ENCODE measurements at places on chromosomes 5 and 9.

DNA sequence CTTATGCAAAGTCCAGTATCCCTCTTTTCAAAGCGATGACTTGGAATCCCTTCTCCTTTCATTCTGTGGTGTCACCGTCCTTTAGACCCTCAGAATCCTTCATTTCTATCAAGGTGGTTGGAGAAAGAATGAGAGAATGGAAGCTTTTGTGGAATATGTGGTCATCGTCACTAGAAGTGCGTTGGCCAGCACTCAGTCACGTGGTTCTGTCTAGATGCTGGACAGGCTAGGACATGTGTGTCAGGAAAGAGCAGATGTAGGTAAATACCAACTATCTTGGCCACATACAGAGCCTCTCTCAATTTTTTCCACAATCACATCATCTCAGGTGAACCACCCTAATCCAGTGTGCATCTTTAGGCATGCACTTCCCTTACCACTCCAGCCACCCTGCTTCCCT, 206.0 kb downstream of the ARRDC3 start:
- no peak for DNase-seq

- DNase-seq, result no peak
Measured at GRCh38 chr5:138724470-138725146, 28.6 kb upstream of the CTNNA1 start.

DNA sequence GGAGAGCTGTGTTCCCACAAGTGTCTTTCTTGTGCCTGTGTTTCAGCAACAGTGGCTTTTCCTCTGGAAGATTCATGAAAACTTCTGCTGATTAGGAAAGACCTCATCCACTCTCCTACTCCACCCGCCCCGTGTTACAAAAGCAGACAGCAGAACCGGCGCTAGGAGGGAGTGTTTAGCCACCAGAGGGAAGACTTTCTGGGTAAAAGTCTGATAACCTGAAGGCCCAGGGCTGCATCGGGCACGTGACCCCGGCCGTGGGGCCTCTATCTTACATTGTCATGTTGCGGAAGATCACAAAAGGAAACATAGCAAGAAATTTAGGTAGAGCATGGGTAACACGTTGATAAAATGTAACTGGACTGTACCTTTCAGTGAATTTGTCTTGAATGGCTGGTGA, 32.0 kb upstream of the DMRT2 start:
- peak; percentile 9 for DNase-seq

DNA sequence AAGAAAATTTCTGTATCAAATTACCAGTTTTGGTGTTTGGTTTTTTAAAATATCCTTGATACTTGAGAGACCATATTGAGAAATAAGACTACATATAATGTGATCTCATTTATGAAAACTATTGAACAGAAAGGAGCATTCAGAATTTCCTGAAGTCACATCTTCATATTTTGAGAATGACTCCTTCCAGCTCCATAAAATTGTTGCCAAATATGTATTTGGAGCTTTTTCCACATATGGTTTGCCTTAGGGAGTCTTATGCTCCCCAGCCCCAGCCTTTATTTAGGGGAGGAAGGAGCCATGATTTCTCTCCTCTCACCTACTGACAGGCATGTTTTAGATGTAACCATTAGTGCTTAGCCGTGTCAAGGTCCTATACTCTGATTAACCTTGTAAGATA, 51.1 kb downstream of the GCNT1 start:
- DNase-seq, result no peak

DNA sequence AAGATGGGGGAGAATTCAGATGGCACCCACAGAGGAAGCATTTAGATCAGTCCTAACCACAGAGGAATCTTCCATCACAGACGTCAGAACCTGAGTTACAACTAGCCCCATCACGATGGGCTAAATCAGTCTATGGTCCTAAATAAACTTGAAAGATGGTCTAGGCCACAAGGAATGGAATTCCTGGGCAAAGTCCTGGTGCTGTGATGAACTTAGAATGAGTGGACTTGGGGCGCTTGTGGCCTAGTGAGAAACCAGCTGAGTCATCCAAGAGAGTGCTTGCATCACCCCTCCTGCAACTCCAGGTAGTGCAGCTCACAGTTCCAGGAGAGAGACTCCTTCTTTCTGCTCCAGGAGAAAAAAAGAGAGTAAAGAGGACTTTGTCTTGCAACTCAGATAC, 722.9 kb upstream of the RGMB start:
- no peak for DNase-seq

DNA sequence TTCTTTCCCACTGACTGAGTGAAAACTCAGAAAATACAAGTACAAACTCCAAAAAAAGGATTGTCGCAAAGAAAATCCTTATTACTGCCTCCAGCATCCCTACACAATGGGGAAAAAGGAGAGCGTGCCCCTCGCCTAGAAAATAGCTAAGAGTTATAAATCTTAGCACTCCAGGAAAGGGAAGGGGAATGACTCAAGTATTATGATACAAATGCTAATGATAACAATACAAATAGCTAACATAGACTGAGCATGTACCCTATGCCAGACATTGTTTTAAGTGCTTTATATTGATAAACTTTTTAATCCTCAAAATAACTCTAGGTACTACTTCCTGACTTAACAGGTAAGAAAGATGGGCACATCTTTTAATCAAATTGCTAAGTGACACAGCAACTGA, 70.8 kb upstream of the VCAN start:
- no peak for DNase-seq

- no peak for DNase-seq
Measured at GRCh38 chr5:36826694-36827093, 49.9 kb upstream of the NIPBL start.

DNA sequence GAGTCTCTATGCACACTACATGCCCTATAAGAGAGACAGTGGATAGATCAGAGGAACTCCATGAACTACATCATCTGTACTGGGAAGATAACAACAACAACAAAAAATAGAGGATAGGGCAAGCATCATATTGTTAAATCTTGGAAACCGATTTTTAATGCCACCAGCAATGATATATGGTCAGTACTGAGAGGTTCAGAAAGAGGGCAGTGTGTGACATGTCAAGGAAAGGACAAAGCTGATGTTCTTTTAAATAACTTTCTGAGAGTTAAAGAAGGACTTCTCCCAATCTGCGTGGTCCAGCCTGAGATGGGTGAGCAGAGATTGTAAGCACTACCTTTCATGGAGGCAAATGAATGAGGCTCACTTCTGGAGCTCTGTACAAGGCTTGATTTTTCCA, 62.0 kb upstream of the PHF24 start:
- no peak for DNase-seq

- no peak for DNase-seq
Measured at GRCh38 chr9:133029994-133030316, 842 bp upstream of the GTF3C5 start.

- peak; percentile 35 for DNase-seq
Measured at GRCh38 chr9:76571743-76572146, 112.8 kb downstream of the GCNT1 start.

GRCh38 chr9:98375138-98375726, 119.8 kb upstream of the TBC1D2 start:
- no peak for DNase-seq

DNA sequence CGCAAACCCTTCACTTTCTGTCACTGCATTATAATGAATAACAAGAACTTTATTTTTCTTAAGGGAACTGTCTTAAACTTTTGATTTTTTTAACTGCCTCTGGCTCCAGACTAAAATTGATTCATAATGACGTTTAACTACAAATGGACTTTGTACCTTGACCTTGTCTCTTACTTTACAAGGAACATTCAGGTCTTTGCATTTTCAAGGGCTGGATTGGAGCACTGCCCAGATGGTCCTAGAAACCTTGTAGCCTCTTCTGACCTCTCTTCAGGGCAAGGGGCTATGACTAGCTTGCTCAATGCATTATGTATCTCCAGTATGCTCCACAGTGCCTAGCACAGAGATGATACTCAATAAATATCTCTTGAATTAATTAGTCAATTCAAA, 612.6 kb upstream of the CLINT1 start:
- DNase-seq, result no peak

DNA sequence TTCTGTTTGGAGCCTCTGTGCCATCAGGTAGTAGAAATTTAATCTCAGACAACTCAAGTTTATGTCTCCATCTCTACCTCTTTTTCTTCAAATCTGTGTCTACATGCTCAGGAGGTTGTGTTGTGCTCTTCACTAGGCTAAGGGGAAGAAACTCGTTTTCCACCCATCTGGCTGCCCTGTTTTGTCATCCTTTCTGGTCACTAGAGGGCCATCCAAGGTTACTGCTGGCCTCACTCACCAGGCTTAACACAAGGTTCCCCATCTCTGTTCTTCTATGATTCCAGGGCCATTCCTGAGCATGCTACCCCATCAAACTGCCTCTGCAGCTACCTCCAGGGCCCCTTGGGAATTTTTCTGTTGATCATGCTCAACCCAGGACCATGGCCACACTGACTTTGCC, 213.3 kb upstream of the FBXL7 start:
- DNase-seq, result no peak

- no peak for DNase-seq
Measured at GRCh38 chr5:1140818-1141189, 28.9 kb upstream of the SLC12A7 start.

DNA sequence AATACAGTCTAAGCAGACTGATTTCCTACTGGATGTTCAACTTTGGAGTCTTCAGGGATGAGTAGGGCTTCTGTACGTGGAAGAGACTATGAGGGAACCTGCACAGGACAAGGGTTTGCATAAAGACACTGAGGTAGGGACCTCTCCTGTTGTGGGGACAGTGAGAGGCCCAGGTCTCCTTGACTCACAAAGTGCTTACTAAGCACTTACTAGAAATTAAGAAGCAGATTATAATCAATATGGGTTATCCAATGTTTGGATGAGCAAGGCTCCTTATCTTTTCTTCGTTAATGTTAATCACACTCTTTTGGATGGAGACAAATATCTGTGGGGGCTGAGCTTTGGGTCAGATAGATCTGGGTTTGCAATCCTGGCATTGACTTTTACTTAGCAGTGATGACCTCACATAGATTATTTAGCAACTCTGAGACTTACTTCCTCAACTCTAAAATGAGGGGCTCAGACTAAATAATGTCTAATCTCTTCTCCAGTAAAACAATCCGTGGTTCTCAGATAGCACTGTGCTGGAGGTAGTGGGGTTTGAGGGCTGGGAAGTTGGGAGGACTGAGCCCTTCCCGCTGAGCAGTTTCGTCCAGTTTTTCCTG, 45.9 kb downstream of the PDCD1LG2 start:
- no peak for DNase-seq

DNA sequence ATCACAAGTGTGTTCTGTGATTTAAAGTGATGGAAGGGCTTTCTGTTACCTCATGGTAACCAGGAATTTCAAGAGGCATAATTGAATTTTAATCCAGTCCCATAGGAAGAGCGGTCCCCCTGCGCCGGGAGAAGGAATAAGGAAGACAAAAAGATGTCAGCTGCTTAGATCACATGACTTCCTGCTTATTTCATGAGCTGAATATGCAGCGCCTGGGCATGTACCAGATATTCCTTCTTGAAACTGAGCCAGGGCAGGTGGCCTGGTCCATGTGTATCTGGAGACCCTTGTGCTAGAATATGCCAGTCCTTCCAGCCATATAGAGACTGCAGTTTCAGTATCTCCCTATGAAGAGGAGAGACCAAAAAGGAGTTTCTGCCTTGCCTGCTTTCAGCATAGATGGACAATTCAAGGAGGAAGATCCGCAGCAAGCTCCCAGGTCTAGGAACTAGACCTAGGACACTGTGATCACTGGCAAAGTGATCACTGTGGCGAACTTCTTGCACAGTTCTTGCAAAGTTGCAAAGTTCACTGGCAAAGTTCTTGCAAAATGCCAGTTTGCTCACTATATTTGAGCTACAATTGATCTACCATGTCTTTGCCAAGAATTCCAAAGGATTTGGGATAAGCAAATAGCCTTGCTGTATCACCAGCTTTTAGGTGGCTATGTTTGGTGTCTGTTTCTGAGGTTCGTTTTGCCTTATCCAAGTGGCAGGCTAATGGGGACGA, 102.9 kb upstream of the PHYKPL start:
- DNase-seq, result no peak

- no peak for DNase-seq
Measured at GRCh38 chr5:160545832-160546231, 124.2 kb downstream of the PTTG1 start.

DNA sequence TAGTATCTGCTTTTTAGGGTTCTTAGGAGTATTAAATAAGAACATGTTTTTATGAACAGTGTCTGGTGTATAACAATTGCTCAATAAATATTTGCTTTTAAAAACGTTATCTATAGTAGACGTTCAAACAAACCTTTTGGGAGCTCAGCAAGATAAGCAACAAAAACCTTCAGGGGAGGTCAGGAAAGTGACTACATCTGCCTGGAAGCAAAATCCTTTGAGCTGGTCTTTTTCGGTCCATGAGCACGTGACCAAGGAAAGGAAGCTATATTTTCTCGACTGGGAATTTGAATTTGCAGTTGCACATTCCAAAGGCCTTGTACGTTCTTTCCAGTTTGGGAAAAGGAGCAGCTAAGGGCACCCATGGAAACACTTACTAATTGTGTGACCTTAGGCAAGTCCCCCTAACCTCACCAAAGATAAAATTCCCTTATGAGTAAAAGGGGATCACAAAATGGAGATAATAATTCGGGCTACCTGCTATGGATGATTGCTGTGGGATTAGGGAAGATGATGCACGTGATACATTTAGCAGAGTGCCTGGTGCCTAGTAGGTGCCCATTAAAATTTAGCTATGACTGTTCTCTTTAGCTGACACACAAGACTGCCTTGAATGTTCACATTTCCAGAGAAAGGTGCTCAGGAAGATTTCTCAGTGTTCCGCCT, 45.4 kb downstream of the PTTG1 start:
- DNase-seq, result no peak

DNA sequence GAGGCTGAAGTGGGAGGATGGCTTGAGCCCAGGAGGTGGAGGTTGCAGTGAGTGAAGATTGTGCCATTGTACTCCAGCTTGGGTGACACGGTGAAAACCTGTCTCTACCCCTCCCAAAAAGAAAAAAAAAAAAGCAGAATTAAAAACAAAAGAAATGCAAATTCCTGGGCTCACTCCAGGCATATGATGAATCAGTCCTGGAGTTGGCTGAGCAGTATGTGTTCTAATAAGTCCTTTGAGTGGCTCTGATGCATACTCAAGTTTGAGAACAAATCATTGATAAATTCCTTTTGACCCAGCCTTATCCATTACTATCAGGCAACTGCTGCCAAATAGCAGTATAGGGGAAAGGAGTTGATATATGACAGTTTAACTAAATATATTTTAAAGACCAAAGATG, 28.3 kb downstream of the UHRF2 start:
- DNase-seq, result no peak

DNA sequence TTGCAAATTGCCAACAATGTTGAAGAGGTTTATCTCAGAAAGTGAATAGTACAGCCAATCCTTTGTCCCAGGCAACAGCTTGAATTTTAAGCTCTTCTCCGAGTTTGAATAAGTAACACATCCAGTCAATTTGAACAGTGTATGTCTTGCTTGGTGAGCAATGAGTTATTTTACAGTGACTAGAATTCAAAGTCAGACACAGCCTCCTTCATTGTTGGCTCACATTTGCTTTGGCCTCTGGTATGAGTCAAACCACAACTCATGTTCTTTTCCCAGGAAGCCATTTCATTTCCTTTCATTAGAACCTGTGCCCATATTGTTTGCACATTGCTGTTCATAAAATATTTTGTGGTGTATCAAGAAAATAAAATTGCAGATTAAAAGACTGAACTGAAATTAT, 622.0 kb upstream of the DAB2 start:
- DNase-seq, result no peak

GRCh38 chr5:122187426-122187825, 58.1 kb downstream of the ZNF474 start:
- no peak for DNase-seq

- no peak for DNase-seq
Measured at GRCh38 chr5:143646961-143647360, 165.0 kb upstream of the HMHB1 start.
